ENCODE measurements at places on chromosomes 1 and 21.
A peak's percentile ranks its signal among the peaks of the same experiment; 100 is the strongest.

DNA sequence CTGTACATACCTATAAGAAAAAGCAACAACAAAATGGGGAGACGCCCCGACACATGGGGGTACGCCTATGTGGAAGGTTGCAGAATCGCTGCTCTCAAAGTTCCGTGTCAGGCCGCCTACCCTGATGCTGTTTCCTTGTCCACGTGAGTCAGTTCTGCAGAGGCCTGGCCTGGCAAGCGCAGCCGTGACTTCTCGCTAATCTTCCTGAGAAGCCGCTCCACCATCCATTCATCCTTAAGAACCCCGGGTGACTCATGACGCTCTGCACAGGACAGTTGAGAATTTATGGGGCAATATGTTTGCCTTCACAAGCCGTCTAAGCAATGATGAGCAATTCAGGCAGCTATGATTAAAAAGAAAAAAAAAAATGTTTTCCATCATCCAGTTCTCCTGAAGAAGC is 122.3 kb upstream of the TMPRSS2 start:
- DNase-seq = no peak

GRCh38 chr1:119712342-119713038 is 756 bp downstream of the PHGDH start:
- no peak for DNase-seq

DNA sequence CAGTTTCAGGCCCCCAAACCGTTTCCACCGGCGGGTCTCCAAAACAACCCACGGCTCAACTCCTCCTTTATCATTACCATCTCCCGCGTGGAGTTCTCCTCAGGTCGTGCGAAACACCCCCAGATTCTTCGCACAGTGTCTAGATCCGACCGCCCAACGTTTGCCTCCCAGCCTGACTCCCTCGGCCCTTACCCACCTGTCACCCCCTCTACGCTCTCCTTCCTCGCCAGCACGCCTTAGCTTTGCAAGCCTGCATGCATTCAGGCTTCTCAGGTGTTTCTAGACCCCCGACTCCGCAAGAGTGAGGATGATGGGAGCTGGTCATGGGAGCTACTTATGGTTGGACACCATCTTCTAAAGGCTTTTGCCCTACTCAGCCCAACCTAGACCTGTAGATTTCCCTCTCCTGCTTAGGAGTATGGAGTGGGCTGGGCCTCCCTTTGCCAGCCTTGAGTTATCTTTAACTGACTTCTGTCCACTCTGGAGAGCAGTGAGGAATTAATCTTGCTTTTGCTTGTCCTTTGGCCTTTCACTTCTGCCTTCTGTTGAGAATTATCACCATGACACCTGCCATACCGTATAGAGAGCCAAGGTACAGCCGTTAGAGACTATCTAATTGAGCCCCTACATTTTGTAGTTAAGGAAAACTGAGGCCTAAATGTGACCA is 865 bp downstream of the ATP5IF1 start:
- no peak for DNase-seq

- DNase-seq = no peak
Measured at GRCh38 chr1:22110016-22110415, 32.9 kb downstream of the WNT4 start.

DNA sequence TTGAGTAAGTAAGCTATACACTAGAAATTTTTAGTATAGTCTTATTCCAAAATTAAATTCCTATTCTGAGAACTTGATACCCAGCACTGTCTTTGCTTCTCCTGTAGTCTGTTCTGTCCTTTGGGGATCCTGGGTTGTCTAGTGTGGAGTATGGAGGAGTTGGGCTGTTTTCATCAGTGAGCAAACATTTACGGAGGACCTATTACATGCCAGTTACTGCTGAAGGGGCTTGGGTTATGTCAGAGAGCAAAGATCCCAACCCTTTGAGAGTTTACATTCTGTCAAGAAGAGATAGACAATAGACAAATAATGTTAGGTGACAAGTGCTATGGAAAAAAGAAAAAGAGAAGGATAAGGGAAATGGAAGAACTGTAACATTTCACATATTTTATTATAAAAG is 9.0 kb downstream of the TRAPPC10 start:
- DNase-seq = no peak

DNA sequence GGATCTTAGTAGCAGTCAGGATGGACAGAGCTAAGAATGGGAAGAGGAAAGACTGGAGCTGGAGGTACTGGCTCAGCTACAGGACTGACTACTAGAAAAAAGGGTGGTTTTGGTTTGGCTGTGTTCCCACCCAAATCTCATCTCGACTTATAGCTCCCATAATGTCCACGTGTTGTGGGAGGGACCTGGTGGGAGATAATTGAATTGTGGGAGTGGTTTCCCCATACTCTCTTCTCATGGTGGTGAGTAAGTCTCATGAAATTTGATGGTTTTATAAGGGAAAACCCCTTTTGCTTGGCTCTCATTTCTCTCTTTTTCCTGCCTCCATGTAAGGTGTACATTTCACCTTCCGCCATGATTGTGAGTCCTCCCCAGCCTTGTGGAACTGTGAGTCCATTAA is 466.5 kb upstream of the DEPDC1 start:
- no peak for DNase-seq

- DNase-seq = no peak
Measured at GRCh38 chr1:173395762-173396161, 81.4 kb upstream of the PRDX6 start.

DNA sequence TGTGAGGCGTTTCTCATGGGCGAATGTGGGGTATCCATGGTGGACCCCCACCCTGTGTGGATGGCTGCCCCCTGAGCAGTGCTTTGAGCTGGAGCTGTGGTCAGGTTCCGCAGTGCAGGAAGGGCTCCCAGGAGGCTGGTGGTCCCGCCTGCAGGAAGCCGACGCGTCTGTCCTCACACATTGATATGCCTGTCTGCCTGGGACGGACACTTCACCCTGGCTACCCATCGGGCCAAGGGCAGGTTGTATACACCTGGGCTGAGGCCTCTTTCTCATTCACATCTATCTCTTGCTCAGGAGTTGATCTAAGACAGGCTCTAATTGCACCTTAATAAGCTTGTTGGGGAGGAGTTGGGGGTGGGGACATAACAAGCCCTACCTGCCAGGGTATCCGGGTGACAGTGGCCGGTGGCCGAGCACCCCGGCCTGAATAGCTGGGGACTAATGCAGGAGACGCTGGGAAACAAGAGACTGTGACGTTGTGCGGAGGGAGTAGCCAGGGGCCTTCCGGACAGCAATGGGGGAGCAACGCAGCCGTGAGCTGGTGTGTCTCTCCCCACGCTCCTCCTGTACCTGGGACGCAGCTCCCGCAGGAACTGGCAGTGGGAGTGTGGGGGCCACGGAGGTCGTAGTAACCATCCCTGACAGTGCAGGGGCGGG is 21.7 kb downstream of the PDXK start:
- DNase-seq = no peak

- DNase-seq = no peak
Measured at GRCh38 chr1:81430955-81431623, 369.6 kb upstream of the ADGRL2 start.

- DNase-seq = no peak
Measured at GRCh38 chr1:78304761-78305160, 186.0 kb upstream of the PTGFR start.

GRCh38 chr1:226551299-226551698 is 2.7 kb downstream of the STUM start:
- DNase-seq = no peak

DNA sequence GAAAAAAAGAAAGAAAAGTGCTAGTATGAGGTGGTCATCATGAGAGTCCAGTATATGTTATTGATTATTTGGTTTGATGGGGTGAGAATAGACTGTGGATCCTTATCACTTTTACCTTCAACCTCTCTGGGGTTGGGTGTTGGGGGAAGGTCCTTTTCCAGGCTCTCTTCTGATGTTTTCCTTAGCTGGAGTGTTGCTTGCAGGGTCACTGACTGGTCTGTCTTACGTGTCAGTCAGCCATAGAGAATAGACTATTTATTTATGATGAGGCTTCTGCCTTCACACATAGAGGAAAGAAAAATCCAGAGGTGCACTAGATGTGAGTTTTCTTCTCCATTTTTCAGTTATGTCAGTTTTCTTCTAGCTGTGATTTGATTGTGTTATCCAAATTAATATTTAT is 36.5 kb downstream of the MAP3K21 start:
- DNase-seq = no peak

- DNase-seq = no peak
Measured at GRCh38 chr1:228889289-228889688, 154.0 kb downstream of the RHOU start.

DNA sequence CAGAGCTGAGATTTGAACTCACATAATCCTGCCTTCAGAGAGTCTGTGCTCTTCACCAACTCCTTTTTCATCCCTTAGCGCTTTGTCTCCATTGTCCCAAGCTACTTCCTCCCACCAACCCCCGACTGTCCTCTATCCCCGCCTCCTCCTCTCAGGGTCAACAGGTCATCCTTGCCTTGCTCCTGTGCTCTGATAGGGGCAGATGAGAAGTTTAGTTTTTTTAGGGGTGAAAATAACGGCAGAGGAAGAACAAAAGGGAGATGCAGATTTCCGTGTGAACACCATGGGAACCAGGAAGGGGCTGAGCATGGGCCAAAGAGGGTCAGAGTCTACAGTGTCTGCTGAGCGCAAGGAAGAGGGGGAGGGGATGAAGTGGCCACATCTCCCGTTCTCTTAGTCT is 31.9 kb downstream of the GLUL start:
- no peak for DNase-seq

GRCh38 chr1:41542196-41542930 is 57.9 kb upstream of the EDN2 start:
- no peak for DNase-seq

DNA sequence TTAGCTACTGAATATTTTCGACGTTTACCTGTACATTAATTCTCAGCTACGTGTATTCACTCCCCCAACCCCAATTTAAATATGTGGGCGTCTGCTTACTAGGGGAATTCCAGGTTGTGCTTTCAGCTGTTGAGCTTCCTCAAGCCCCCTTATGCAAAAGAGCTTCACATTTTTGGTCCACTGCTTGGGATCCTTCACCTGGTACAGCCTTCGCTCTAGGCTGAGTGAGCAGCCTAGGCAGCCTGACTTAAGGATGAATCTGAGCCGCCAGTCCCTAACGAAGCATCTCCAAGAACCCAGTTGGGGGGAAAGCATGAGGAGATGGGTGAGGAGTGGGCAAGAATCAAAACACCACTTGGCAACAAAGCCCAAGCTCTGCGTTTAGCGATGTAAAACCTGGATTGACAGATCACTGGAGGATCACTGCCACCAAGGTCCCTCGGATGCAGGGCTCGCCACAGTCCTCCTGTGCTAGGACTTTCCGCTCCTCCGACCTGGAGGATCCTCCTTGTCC is 674 bp downstream of the BCL10 start:
- peak; percentile 39 for DNase-seq

Data from CD4-positive, alpha-beta T cell treated with Interleukin-4 for 4 hours (primary cell).